ENCODE measurements at places on chromosomes 3 and 15. TPM values are rescaled to one million over a fixed set of nuclear protein-coding genes. Genes with fewer than 3 reads are reported as not detected.

The PLEKHO2 gene
- 49.8 TPM for total RNA-seq

- H3K27ac ChIP-seq: peak overlapping the region; percentile 97
- H3K27me3 ChIP-seq: no peaks in the 10 kb centered on the region
- H3K36me3 ChIP-seq: no peaks in the 10 kb centered on the region
Observed at GRCh38 chr3:122515020-122515468, 305 bp upstream of the KPNA1 start.

DNA sequence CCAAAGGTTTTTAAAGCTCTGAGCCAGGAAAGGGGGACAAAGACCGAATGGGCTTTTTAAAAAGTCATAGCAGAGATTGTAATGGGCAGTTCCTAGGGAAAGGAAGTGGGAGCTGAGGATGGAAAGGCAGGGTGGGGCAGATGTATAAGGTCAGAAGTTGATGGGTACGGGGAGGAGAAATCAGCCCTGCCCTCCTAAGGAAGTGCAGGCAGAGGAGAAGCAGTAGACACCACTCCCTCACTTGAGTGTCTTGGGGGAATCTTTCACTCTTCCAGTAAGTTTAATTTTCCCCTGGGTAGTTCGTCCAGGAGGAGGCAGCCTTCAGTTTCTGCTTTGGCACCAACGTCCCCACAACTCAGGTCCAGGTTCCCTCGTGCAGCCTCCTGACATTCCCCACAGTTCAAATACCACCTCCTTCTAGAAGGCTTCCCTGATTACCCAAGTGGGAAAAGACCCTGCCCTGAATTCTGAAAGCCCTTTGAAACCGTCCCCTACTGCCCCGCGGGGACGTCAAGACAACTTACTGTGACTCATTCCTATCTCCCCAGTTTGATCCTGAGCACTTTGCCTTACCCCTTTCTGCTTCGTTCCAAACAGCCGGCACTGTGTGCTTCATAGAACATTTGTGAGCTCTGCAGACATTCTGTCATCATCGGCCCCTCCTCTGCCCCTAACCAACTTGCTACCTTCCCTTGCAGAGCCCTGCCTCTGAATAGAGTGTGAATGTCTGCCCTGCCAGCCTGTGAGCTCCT is 14.3 kb upstream of the SRP14 start:
- no peak for DNase-seq
- H3K27me3 ChIP-seq: no peaks in the 10 kb centered on the region
- H3K4me1 ChIP-seq: peaks cover 51% of the 10 kb centered on the region
- no peaks in the 10 kb centered on the region for H3K36me3 ChIP-seq
- no peak overlapping the region for H3K27ac ChIP-seq

The LMAN1L gene
- total RNA-seq: 0.94 TPM

DNA sequence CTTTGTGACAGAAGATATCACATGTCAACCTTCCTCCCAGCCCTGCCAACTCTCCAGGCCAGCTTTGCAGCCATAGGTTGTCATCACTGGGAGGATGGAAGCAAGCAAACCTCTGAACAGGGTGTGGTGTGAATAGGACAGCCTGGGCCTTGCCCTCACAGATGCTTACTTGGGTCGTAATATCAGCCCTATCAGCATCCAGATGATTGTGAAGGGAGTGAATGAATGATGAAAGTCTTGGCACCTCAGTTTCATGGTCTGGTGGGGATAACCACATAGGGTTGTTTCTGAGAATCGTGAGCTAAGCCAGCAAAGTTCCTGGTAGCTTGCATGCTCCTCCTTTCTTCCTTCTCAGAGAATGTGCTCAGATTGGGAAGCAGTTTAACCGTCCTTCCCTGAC is 55.1 kb upstream of the POLR2M start:
- H3K4me1 ChIP-seq: no peaks in the 10 kb centered on the region
- no peak overlapping the region for H3K4me3 ChIP-seq
- no peak overlapping the region for H3K27ac ChIP-seq
- H3K27me3 ChIP-seq: no peaks in the 10 kb centered on the region
- no peaks in the 10 kb centered on the region for H3K36me3 ChIP-seq
- DNase-seq: no peak

DNA sequence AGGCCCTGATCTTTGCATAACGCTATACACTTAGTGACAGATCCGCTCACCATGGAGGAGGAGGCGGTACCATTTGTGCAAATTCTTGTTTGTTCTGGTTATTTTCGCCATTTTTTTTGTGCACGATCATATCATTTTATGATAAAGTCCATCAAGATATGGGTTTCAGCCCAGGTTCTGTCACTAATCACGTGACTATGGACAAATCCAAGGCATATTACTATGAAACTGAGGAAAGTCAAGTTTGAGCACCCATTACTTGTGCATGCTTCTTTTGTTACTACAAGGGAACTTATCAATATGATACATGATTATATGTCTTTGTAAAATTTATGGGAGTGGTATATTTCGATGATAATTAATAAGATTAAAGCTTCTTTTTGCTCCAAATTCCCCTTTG is 829.5 kb downstream of the ROBO2 start:
- H3K4me1 ChIP-seq: no peaks in the 10 kb centered on the region
- no peaks in the 10 kb centered on the region for H3K27me3 ChIP-seq
- no peak overlapping the region for H3K27ac ChIP-seq
- no peak for DNase-seq

GRCh38 chr3:126540342-126540849 is 16.4 kb downstream of the CHST13 start:
- DNase-seq: no peak
- no peaks in the 10 kb centered on the region for H3K4me1 ChIP-seq
- no peaks in the 10 kb centered on the region for H3K27me3 ChIP-seq
- H3K27ac ChIP-seq: no peak overlapping the region

DNA sequence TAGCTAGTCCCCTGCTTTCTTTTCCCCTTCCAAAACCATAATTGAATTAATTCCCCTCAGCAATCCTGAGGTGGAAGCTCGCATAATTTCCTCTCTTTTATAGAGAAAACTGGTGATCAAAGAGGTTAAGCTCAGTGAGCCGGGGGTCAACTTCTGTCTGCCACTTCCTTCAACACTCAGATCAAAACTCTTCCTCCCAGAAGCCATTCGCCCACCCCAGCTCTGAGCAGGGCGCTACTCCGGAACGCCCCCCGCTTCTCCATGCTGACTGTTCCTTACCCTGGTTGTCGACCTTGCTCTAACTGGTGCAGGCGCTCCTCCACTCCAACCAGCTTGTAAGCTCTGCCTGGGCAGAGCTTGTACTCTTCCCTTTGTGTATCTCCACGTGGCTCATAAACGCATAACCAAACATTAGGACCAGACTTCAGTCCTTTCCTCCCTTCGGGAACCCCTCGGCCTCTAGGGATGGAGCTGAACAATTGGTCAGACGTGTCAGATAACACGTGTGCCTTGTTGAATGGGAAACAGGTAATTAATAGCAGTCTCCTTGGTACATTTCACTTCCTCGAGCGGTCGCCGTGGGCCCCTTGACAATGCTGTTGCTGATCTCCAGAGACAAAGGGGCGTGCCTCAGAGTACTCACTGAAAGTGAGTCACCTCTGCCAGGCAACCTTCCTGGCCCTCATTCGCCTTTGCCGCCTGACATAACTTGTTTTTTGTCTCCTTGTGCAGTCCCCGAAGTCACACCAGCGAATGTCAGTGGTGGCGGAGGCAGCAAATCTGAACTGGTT is 71.8 kb downstream of the IL5RA start:
- H3K27ac ChIP-seq: no peak overlapping the region
- no peaks in the 10 kb centered on the region for H3K4me1 ChIP-seq
- no peaks in the 10 kb centered on the region for H3K27me3 ChIP-seq
- H3K4me3 ChIP-seq: no peak overlapping the region

GRCh38 chr3:153209596-153209995 is 47.6 kb downstream of the RAP2B start:
- no peaks in the 10 kb centered on the region for H3K27me3 ChIP-seq
- peak; percentile 33 for DNase-seq
- H3K4me3 ChIP-seq: no peak overlapping the region
- H3K36me3 ChIP-seq: no peaks in the 10 kb centered on the region

GRCh38 chr3:168476360-168476980 is 380.7 kb upstream of the GOLIM4 start:
- no peak overlapping the region for H3K27ac ChIP-seq
- no peak for DNase-seq
- H3K4me3 ChIP-seq: no peak overlapping the region
- no peaks in the 10 kb centered on the region for H3K27me3 ChIP-seq

The CPEB1 gene
- total RNA-seq: not detected

- H3K27ac ChIP-seq: no peak overlapping the region
- no peak for DNase-seq
- H3K27me3 ChIP-seq: peaks cover 3% of the 10 kb centered on the region
- H3K4me3 ChIP-seq: no peak overlapping the region
- no peaks in the 10 kb centered on the region for H3K36me3 ChIP-seq
Observed at GRCh38 chr3:70824773-70825172, 512.3 kb upstream of the MDFIC2 start.

DNA sequence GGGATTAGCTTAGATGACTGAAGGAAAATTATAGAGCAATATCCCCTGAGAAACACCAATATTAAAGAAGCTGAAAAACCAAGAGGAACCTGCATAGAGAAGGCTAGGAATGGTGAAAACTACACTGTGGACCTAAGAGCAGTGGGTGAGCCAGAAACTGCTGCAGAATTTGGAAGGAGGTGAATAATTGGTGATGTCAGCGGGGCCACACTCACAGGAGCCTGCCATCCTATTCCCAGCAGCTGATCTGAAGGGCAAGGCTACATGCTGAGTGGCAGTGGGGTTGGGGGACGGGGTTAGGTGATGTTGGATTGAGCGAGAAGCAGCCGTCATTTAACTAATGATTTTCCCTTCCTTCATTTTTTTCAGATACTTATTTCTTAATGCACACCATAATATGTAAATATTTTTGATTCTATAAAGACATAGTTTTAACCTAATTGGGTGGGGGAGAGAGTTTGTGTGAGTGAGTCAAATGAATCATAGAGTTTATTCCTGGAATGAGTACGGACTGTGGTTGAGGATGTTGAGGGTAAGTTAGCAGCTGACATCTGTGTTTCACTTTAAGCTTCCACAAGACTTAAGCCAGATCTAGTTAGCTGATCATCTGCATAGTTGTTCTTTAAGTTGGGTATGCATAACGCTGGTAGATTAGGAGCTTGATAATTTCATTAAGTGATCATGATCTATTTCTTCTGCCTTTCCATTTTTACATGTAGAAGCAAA is 222.8 kb downstream of the PTPRG start:
- no peak overlapping the region for H3K27ac ChIP-seq
- H3K36me3 ChIP-seq: no peaks in the 10 kb centered on the region
- no peak overlapping the region for H3K4me3 ChIP-seq

DNA sequence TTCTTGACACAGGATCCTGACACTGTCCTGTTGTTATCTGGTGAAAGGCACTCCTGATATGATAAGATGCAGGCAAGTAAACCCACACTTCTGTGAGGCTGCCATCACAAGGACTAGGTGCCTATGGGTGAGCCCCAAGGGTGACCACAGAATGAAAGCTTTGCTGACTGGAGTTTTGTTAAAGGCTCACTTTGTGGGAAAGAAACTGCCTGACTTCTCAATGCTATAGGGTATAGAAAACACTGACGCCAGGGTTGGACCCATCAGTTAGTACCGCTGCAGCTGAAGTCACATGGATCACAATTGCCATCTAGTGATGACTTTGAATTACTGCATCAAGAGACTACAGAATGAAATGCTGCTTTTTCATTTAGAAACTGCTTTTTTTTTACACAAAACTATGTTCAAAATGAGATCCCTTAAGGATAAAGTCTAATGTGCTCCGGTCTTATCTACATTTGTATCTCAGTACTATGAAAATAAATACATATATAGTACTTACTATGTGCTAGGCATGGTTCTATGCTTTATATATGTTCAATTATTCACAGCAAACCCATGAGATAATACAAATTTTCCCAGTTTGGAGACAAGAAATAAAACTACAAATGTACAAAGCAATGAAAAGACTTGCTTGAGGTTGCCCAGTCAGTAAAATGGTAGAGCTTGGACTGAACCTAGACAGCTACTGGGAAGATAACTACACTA is 64.2 kb upstream of the CMSS1 start:
- no peaks in the 10 kb centered on the region for H3K36me3 ChIP-seq
- DNase-seq: peak; percentile 55
- H3K4me3 ChIP-seq: no peak overlapping the region
- no peaks in the 10 kb centered on the region for H3K27me3 ChIP-seq
- no peak overlapping the region for H3K27ac ChIP-seq

The CPN2 gene
- total RNA-seq: not detected

GRCh38 chr3:49929291-49930167 is at the start of gene MON1A:
TSS of gene MON1A (minus strand) at chr3:49929811. CDS start at chr3:49913346, 16,465 bp downstream.
- DNase-seq: peak; percentile 82
- peak within 1 kb of the TSS; percentile 66 for H3K27ac ChIP-seq
- H3K36me3 ChIP-seq: no peaks in the 10 kb centered on the region
- H3K4me3 ChIP-seq: peak within 1 kb of the TSS; percentile 76
- H3K27me3 ChIP-seq: no peaks in the 10 kb centered on the region

GRCh38 chr3:11570251-11570650 is 73.5 kb downstream of the VGLL4 start:
- DNase-seq: no peak
- no peak overlapping the region for H3K4me3 ChIP-seq
- peaks cover 11% of the 10 kb centered on the region for H3K4me1 ChIP-seq
- H3K36me3 ChIP-seq: peaks cover 22% of the 10 kb centered on the region
- no peak overlapping the region for H3K27ac ChIP-seq

DNA sequence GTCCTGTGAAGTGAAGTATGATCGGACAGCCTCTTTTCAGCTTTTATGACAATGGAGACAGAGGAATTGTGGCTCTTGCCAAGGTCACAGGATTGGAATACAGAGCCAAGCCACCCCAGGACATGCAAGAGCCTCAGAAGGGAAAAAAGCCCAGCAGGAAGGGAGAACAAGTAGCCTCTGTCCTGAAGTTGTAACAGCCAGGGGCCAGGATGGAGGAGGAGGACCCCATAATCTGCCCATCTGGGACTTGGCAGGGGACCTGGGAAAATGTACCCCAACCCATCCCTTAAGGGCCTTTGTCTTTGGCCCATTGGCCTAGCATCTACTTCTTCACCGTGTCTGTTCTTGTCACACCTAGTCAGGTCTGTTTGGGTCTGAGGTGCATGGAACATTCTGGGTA is 60.4 kb upstream of the POLG start:
- no peaks in the 10 kb centered on the region for H3K27me3 ChIP-seq
- no peaks in the 10 kb centered on the region for H3K36me3 ChIP-seq
- H3K4me3 ChIP-seq: no peak overlapping the region
- no peak for DNase-seq
- H3K27ac ChIP-seq: no peak overlapping the region
- H3K4me1 ChIP-seq: peaks cover 14% of the 10 kb centered on the region

The ANKUB1 gene
- total RNA-seq: not detected

GRCh38 chr3:182083112-182083511 is 371.4 kb downstream of the SOX2 start:
- no peak overlapping the region for H3K4me3 ChIP-seq
- no peak for DNase-seq
- no peaks in the 10 kb centered on the region for H3K27me3 ChIP-seq
- no peak overlapping the region for H3K27ac ChIP-seq
- no peaks in the 10 kb centered on the region for H3K4me1 ChIP-seq

The CLDN11 gene
- total RNA-seq: 0.39 TPM

GRCh38 chr3:76096836-76097588 is 311.7 kb upstream of the ZNF717 start:
- no peak for DNase-seq
- H3K4me1 ChIP-seq: no peaks in the 10 kb centered on the region
- H3K27me3 ChIP-seq: no peaks in the 10 kb centered on the region
- no peaks in the 10 kb centered on the region for H3K36me3 ChIP-seq
- H3K27ac ChIP-seq: no peak overlapping the region

GRCh38 chr3:32340611-32341365 is 50.9 kb upstream of the CMTM7 start:
- H3K4me1 ChIP-seq: no peaks in the 10 kb centered on the region
- H3K4me3 ChIP-seq: no peak overlapping the region
- H3K36me3 ChIP-seq: no peaks in the 10 kb centered on the region
- no peaks in the 10 kb centered on the region for H3K27me3 ChIP-seq
- no peak overlapping the region for H3K27ac ChIP-seq
- no peak for DNase-seq

Data from natural killer cell (primary cell).